ENCODE measurements at places on chromosomes 6 and 20.
A peak's percentile ranks its signal among the peaks of the same experiment; 100 is the strongest.

DNA sequence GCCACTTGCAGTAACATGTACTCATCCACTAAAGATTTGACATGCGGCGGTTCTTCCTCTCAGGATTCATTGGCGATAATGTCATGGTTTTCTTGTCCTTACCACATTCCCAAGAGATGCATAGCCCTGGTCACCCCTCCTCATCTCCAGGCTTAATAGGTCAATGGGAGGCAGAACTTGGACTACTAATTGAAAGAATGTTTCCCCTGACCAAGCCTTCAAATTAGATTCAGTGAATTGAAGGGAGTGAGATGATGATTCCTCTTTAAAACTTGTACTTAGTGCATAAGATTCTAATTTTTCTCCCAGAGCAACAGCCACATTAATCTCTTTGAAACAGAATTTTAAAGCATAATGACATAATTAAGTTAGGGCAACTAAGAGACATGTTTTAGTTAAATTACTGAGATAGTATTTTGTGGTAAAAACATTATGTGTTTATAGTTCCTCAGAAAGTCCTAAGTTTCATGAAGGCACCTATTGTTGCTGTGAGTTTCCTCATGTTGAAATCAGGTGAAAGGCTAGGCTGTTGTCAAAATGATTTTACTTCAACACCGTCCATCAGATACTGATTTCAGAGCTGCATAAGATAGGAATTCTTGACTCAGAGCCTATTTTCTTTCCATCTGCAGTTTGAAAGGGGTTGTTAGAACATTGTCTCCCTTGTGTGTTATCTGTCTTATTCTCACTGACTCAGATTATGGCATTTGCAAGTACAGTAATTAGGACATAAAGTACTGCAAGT, 48.5 kb downstream of the STK4 start:
- no peak for DNase-seq

- DNase-seq = no peak
Measured at GRCh38 chr6:128600397-128600951, 80.1 kb upstream of the PTPRK start.

DNA sequence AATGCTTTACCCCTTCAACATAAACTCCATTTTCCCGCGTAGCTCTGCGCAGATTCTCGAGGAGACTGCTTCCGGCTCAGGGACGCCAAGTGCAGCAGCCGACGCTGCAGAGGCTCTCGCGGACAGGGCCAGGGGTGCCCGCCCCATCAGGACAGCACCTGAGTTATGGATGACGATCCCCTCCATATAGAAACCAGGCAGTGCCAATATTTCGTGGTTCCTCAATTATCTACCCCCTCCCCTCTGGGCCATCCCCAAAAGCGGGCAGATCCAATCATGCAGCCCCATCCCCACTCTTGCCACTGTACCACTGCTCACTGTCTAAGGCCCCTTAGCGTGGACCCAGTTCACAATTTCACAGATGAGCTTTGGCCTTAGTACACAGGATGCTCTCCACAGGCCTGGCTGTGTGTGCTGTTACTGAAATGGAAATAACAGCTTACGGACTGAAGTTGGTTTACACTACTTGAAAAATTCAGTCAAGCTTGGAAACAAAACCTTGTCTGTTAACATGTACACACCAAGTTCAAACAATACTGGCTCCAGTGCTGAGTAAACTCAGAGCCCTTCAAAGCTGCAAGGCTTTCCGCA, 74.5 kb downstream of the DACT2 start:
- no peak for DNase-seq

- DNase-seq = peak; percentile 87
Measured at GRCh38 chr6:169933839-169934698, 182.6 kb downstream of the ERMARD start.

DNA sequence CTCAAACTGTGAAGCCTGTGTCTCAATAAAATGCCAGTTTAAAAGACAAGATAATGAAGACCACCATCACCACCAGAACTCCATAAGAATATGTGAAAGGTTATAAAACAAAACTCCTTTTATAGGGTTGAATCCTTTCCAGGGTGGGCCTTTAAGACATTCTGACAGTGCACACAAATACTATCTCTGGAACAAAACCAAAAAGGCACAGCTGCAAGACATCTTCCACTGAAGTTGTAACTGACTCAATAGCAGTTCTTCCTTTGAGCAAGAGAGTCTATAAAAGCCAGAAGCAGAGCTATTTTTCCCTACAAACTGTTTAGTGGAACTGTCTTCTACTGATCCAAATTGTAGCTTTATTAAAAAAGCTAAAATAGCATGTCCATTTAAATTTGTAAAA, 81.6 kb downstream of the EPB41L2 start:
- DNase-seq = no peak

- DNase-seq = no peak
Measured at GRCh38 chr6:36336779-36337241, at the start of gene BNIP5. Gene BNIP5 (minus strand): TSS chr6:36336888. CDS start chr6:36330690, 6,198 bp downstream.

DNA sequence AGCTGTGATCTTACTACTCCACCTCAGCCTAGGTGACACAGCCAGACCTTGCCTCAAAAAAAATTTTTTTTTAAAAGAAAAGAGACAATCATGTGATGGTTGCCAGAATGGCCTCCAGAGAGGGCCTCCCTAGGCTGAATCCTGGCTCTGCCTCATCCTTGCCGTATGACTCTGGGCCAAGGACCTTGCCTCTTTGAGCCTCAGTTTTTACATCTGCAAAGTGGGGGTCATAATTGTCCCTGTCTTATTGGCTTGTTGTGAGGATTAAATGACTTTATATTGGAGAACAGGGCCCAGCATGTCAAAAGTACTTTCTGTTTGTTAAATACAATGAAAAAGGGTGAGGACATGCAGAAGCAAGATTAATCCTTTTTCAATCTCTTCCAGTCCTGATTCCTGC, 14.4 kb downstream of the SRXN1 start:
- no peak for DNase-seq

GRCh38 chr6:43702534-43703440, 15.2 kb upstream of the MRPS18A start:
- peak; percentile 95 for DNase-seq

DNA sequence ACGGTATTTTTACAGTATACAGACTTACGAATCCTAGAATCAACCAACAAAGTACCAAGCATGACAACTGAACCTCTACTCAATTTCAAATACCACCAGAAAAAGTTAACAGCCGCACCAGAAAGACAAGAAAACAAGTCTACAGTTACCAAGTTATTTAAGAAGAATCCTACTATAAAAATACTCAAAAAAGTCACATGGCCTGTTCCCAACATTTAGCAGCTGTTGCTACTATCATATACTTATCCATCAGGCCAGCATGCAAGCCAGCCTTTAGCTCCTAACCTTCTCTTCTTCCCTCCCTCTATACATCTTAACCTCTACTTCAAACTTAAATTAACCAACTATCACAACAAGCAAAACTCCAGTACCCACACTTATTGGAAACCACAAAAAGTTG, 1.9 kb downstream of the SYNCRIP start:
- no peak for DNase-seq

- DNase-seq = no peak
Measured at GRCh38 chr6:28953039-28953584, 29.3 kb upstream of the TRIM27 start.

DNA sequence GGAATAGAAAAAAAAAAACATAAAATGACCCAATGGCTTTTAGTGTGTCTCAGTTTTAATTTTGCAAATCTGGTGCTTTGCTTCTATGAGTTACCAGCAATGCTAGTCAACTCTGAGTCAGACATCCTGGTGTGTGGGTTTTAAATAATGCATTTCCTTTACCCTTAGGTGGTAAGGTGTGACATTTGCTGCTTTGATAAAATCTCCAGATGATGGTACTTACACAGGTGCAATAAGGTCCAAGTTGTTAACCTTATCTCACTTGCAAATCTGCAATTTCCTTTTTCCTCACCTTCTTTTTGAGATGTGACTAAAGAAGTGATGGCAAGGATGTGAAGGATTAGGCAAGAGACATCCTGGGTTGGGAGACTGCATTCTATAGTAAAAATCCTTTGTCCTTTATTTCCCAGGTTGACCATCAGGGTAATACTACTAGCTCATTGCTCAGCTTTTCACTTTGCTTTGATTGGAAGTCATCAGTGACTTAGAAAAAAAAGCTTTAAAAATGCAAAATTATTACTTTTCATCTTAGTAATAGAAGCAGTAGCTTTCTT, 818.5 kb upstream of the FLRT3 start:
- no peak for DNase-seq

DNA sequence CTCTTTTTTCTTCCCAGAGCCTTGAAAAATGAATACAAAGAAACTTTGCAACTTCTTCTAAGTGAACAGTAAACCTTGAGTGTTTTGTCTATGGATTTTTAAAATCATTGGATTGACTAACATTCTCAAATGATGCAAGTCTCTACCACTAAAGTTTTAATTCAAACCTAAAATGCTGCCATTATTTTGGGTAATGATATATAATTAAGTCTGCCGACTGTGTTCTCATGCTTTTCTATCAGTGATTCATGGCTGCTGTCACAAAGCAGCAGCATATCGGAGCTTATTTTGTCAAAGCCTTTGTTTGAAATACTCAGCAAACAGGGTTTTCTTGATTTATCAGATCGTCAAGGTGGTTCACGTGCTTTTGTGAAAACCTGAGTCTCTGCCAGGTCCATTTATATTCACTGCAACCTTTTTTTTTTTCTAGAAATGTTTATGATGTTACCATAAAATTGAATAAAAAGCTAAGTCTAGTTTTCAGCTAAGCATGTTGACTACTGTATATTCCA, 96.3 kb downstream of the GJA1 start:
- DNase-seq = no peak

DNA sequence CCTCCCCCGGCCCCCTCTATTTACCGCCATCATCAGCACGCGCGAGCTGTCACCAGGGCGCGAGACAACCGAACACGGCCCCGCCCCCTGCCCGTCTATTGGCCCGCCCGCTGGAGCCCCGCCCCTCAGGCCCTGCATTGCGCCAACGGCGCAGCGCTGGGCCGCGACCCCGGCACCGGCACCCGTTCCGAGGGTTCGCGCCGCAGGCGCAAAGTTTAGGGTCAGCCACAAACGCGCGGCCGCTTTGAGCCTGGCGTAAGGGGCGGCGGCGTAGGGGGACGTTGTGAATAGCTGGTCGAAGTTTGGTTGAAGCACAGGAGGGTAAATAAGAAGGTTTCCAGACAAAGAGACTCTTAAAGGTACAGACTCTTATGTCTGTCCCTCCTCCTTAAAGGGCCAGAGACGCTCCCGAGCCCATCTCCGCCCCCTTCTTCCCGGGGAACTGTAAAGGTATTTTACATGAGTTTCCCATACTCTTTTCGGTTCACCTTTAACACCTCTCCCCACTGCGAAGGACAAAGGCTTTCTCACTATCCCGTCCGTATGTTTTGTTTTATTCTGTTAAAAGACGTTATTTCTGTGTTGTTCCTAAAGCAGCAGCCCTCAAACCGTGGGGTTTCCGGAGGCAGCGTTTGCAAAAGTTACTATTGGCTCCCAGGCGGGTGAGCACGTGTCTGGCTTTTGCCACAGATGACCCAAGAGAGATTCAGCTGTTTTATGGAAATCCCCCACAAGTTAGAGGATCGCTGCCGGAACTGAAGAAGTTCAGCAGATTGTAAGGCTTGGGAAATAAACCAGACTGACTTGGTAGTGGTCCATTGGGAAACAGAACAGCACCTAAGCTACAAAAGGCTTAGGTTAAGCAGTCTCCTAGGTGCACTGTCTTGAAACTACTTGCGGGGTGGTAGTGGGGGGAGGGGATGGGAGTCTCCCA, at the start of gene USP49:
USP49 (minus strand) TSS at position 76 of the 934 bp plus-strand sequence. CDS start 88,392 bp downstream, outside the sequence.
- DNase-seq = peak; percentile 91

- no peak for DNase-seq
Measured at GRCh38 chr6:16742116-16742515, 19.1 kb downstream of the ATXN1 start.

GRCh38 chr6:14856177-14856576, 389.7 kb upstream of the JARID2 start:
- no peak for DNase-seq

DNA sequence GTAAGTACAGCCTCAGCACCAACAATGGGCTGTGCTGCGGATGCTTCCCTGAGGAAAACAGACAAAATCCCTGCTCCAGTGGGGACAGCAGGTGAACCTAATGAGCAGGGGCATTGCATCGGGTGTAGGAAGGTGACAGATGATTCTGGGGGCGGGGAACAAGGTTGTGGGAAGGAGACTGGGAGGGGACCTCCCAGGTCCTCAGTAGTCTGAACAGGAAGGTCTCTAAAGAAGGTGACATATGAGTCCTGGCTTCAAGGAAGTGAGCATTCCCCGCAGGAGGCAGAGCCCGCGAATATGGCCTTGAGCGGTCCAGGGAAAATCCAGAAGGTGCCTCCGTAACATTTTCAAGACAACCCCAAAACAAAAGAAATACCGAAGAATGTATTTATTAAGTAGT, 19.4 kb downstream of the ULBP1 start:
- DNase-seq = no peak

DNA sequence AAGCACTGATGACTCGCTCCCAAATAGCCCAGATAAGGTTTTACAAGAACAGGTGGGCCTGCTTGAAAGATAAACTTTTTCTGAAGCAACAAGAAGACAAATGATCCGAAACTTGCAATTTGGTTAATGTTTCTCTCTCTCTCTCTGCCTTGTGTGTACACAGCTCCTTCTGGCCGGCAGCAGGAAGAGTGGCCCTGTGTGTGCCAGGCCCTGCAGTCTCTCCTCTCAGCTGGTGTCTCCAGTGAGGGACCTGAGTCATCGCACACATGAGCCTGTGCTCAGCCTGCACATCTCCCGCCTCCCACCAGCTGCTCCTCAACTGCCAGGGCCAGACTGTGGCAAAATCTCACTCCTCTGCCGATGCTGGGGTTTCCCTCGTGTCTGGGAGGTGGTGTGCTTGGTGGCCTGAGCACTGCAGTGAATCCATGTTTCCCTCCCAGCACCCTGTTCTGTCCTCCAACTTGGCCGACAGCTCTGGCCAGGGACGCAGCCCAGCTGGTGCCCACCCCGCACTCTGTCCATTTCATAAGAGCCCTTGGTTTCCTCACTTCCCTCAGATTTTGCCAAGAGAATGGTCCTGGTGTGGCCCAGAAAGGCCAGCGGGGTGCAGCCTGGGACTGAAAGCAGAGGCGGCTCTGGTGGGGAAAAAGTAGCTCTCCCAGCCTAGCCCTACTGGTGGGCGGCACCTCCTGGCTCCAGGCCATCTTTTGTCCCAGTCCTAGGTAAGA, 49.4 kb downstream of the ERMARD start:
- DNase-seq = no peak

DNA sequence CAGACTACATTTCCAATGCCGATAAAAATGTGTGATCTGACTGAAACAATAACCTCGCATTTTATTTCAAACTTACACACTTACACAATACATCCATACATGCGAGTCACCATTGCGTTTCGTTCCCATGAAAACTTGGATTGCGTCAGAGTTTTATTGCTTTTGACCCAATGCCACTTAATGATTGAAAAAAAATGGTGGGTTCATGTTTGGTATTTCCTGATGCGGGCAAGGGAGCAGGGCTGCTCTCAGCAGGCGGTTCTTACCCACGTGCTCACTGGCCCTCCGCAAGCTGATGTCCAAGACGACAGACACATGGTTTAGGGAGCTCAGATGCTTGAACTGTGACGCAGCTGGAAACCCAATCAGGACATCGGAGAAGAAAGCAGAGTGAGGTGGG, 281.0 kb upstream of the SULF2 start:
- no peak for DNase-seq

- DNase-seq = no peak
Measured at GRCh38 chr6:136535017-136535765, 15.0 kb downstream of the MAP7 start.

GRCh38 chr6:3285732-3286131, 27.0 kb downstream of the PSMG4 start:
- no peak for DNase-seq
